H1 (cell line): ENCODE measurements at places on chromosomes 3 and 15. TPM values are rescaled to one million over a fixed set of nuclear protein-coding genes. Genes with fewer than 3 reads are reported as not detected.

The UBAP1L gene
- total RNA-seq, result 1.3 and 1.7 TPM in 2 replicates

The AEN gene
- 122 and 125 TPM in 2 replicates for total RNA-seq

The DUOXA2 gene
- total RNA-seq, result not detected in 2 replicates

The BOC gene
- 6.0 and 6.9 TPM in 2 replicates for total RNA-seq

The CHRM5 gene
- total RNA-seq, result not detected in 2 replicates

The PCBP4 gene
- 16.4 and 19.6 TPM in 2 replicates for total RNA-seq

The SEMA6D gene
- 2.2 and 3.7 TPM in 2 replicates for total RNA-seq

The ALDH1A2 gene
- 0.24 and 0.31 TPM in 2 replicates for total RNA-seq

The SLC28A2 gene
- not detected in 2 replicates for total RNA-seq

The SCN11A gene
- 0.10 and 0.11 TPM in 2 replicates for total RNA-seq

The RTP3 gene
- total RNA-seq, result 0.33 TPM in 1 of 2 replicates, not detected in the other

The ARRDC4 gene
- total RNA-seq, result 3.7 and 3.8 TPM in 2 replicates
